ENCODE measurements at places on chromosomes 7 and 10.

DNA sequence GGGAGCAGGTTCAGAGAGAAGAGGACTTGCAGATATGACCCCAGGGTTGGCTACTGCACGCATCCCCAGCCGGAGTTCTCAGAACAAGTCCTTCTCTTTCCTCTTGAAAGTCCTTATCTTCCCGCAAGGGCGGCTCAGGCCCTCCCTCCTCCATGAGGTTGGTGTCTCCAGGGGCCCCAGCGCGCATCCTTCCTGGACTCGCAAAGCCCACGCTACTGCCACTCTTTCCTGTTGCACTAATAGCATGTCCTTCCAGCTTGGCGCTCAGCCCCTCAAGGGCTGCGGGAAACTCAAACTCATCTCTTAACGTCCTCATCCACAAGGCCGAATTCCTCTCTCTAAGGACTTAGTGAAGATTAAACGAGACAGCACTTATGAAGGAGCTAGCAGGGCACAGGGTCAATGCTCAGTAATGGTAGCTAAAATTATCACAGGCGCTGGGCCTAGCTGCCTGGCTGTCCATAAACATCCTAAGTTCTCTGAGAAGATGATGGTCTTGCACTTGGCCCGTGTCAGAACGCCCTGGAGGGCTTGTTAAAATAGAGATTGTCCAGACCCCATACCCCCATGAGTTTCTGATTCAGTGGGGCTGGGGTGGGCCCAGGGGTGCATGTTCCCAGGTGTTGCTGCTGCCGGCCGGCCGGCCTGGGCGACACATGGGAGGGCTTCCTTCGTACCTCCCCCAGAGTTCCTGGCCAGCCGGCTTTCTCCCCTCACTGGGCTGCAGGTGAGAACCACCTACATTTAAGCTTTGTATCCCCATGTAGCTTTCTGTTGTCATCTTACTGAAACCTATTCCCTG lies 261.4 kb downstream of the COBL start:
- DNase-seq: no peak

GRCh38 chr7:74155810-74156395 lies 18.3 kb upstream of the EIF4H start:
- no peak for DNase-seq

- DNase-seq: no peak
Measured at GRCh38 chr10:72276421-72277339, 3.0 kb downstream of the DDIT4 start.

DNA sequence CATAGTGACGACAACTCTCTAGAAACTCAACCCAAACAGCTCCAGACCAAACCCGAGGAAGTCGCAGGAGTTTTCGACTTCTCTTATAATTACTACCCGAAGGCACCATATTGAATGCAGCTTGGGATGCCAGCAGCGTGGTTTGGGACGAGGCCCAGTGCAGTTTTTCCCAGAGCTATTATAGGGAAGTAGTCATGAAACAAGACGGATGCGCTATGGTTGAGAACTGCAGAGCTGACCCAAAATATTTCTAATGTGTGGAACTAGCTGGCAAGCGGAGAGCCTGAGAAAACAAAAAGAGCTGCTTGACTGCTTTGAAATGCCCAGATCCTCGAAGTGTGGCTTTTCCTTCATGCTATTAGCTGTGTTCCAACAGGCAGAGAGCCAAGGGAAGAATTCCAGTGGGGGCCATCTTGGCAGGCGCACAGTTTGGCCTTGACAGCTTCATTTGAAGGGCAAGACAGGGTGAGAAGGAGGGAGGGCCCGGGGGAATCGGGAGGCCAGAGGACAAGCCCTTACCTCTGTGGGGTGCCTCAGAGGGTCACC lies 122.7 kb downstream of the CUL2 start:
- DNase-seq: no peak

DNA sequence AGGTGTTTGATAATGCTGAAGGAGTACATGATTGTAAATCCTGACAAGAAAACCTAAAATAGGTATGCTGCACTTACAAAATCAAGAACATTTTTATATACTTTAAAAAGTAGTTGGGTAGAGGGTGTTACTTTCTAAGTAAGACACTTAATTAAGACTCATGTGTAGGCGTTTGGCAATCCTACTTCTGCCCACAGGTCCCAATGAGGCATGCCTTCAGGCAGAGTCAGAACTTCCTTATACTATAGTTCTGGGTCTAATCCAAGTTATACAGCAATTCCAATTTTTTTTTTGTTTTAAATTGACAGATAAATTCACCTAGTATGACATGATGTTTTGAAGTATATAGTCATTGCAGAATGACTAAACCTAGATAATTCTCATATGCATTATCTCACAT lies 1188.5 kb upstream of the PHF14 start:
- no peak for DNase-seq

- DNase-seq: no peak
Measured at GRCh38 chr10:317271-317769, 182.1 kb downstream of the ZMYND11 start.

Measured in stimulated activated CD8-positive, alpha-beta memory T cell treated with anti-CD3 and anti-CD28 coated beads, Interleukin-7, amount 100 ng/mL, for 1 hour (primary cell).